ENCODE measurements at places on chromosomes 2 and 18.

GRCh38 chr2:189874586-189875320, 90.5 kb downstream of the PMS1 start:
- DNase-seq, result no peak

DNA sequence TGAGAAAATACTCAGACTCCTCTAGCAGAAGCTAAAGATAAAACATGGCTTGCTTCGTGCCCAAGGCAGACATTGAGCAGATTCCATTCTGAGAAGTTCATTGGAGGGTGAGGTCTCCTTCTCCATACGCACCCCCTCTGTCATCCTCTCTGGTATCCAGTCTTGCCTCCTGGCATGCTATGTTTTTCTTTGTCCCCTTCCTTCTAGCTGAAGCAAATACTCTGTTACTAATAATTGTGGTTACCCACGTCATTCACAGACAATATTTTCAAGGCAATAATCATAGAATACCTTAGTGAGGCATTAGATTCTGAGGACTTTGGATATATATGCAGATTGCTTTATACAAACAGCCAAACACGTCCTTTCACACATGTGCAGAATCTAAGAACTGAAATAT, 66.2 kb upstream of the KLF7 start:
- no peak for DNase-seq

GRCh38 chr2:160310118-160310828, 110.2 kb upstream of the ITGB6 start:
- DNase-seq, result no peak

- no peak for DNase-seq
Observed at GRCh38 chr2:104793966-104794365, 59.9 kb upstream of the POU3F3 start.
